Putamen (tissue), 1 donor: ENCODE measurements at places on chromosomes 3 and 15.

DNA sequence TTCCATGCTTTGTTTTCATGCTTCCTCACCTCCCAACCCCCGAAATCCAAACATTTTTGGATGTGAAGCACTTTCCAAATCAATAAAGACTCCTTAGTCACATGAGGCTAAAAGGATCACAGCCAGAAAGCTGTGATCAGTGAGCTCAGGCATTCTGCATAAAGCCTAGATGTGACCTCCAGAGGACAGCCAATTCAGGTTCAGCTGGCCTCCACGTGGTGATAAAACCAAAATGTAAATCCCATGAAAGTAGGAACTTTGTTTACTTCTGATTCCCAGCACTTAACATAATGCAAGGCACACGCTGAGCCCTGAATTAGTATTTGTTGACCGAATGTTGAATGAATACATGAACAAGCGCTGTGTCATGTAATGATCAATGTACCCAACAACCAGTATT is 249.5 kb upstream of the EOMES start:
- no peak for DNase-seq

DNA sequence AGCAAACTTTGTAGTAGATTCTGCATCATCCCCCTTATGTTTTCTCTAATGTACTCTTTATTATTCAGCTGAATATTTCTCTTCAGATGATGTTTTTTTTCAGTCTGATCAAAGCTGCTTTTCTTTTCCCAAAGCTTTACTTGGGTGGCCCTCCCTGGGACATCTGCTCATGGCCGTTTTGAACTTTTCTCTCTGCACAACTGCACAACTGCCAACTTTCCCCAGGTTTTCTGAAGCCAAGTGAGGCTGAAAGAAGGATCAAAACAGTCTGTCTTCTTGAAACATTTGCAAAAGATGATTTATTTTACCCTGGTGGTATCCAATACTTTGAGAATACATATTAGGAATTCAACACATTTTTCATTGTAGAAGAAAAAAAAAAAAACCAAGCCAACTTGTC is 43.0 kb downstream of the GASK1A start:
- DNase-seq = no peak

- DNase-seq = no peak
Observed at GRCh38 chr15:89490814-89491315, 5.5 kb downstream of the RHCG start.

DNA sequence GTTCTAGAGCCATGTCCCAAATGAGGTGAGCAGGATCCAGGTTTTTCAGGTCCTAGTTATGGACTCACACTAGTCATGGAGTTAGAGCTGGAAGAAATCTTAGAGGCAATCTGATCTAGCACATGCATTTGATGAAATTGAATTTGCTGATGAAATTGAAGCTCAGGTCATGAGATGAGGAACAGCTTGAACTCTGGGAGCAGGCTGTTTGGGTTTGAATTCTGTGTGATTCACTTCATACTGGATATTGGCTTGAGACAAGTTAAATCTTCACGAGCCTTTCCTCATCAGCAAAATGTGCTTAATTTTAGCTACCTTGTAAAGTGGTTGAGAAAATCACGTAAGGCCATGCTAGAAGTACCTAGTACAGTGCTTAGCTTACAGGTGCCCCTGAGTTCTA is 33.5 kb upstream of the PARL start:
- no peak for DNase-seq
